NCI-H226 (cell line): ENCODE measurements at places on chromosomes 3 and 15.

- DNase-seq, result no peak
These were observed 16.9 kb upstream of the CORO2B start for GRCh38 chr15:68561901-68562300.

DNA sequence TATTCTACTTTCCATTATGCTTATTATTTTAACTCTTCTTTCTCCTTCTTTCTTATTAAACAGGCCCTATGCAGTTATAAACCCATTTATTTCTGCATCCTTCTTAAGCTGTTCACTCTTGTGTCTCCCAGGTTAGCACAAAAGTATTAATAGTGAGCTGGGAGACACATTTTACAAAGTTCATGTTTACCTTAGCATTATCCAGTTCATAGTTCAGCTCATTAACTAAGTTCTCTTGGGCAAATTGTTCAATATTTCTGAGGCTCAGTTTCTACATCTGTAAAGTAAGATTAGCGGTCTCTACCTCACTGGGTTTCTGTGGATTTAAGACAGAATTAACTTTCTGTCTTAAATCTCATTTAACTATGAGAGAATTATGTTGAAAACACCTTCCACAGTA is 31.2 kb upstream of the UMPS start:
- no peak for DNase-seq

DNA sequence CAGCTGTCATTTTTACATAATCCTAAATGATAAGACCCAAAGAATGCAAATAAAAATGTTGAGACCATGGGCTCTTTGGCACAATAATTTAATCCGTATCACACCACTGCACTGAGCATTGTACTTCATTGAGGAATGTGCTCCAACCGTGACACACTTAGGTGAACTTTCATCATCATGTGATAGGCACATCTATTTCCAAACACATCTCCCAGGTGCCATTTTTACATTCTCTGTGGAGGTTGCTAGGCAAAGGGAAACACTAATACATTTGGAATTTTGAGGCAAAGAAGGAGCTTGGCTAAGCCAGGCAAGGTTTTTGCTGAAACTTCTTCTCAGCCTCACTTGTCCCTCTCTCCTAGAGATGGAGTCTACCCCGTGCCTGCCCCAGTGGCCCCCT is 68.7 kb downstream of the LRTM1 start:
- peak; percentile 78 for DNase-seq

DNA sequence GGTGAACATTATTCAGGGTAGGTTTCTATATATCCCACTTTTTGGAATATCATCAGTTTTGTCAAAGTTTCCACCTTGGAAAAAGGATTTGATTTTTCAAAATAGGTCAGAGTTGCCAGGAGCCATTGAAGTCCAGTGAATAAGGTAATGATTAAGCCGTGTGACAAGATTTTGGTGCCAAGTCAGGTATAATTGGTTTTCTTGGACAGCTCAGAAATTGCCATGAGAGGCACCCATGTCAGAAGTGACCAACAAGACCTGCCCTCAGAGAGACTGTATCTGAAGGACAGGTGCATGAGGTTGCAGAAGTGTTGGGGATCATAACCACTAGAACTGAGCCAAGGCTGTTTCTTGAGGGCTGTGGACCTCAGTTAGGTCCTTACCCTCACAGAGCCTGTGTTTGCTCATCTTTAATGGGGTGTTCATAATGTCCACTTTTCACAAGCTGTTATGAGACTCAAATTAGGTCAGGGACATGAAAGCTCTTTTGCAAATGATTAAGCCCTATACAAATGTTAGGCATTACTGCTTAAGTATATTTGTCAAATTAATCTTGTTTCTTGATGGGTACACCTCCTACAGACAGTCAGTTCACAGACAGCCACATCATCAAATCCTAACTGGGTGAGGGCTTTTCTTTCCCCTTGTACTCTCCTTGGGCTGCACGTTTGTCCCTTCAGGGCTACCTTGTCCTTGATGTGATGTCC is 32.3 kb downstream of the CASR start:
- DNase-seq, result no peak

DNA sequence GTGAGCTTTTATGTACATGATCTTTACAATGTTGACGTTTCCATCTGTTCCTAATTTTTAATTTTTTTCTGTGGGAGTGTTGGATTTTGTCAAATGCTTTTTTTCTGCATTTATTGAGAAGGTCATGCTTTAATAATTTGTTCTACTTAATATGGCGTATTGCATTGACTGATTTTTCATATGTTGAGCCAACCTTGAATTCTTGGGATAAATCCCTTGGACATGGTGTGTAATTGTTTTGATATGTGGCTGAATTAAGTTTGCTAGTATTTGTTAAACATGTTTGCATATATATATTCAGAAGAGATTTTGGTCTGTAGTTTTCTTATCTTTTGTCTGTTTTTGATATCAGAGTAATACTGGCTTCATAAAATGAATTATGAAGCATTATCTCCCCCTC is 256.7 kb downstream of the EDEM1 start:
- no peak for DNase-seq

DNA sequence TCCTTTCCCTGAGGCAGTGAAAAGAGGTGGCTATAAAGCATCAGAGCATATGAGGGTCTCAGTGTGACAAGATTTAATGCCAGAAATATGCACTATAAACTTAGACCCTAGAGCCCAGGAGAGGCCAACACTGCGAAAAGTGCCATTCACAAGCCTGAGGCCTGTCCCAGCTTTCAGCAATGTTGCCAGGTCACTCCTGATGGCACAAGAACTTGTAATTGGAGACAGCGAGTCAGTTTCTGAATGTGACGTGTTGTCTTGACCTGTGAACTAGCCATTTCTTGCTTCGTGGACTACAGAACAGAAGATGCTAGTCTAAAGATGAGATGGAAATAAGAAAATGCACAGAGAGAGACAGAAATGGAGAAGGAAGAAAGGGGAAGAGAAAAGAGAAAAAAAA is 87.9 kb downstream of the WDR72 start:
- DNase-seq, result no peak

- DNase-seq, result no peak
These were observed 18.7 kb upstream of the SPG11 start for GRCh38 chr15:44682211-44682610.

DNA sequence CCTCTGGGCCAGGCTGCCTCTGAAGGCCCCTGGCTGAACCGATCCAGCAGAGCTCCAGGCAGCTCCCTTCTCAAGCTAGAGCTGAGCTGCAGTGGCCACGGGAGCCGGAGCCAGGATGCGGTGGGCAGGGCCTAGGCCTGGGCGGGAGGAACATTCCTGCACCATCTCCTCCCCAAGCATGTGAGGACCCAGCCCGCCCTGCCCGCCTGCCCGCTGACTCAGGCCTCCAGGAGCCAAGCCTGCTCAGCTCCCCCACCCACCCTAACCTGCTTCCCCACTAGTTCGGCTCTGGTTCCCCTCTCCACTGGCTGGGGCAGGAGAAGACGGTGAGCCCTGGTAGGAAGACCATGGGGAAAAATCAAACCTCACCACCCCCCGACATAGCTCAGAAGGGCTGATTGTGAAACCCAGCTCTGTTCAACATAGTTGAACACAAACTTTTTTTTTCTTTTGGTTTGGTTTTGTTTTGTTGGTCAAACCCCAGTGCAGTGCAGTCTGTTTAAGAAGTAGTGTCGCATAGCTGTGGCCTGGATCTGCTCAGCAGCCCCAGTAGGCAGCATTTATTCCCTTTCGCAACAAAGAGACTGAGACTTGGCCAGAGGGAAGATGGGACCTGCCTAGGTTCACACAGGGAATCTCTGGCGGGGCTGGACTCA is 13.5 kb downstream of the SNX33 start:
- DNase-seq, result peak; percentile 99

GRCh38 chr15:75051191-75051608 is 27.8 kb downstream of the PPCDC start:
- no peak for DNase-seq

- peak; percentile 22 for DNase-seq
These were observed 143.7 kb upstream of the KCNMB2 start for GRCh38 chr3:178392511-178392926.

DNA sequence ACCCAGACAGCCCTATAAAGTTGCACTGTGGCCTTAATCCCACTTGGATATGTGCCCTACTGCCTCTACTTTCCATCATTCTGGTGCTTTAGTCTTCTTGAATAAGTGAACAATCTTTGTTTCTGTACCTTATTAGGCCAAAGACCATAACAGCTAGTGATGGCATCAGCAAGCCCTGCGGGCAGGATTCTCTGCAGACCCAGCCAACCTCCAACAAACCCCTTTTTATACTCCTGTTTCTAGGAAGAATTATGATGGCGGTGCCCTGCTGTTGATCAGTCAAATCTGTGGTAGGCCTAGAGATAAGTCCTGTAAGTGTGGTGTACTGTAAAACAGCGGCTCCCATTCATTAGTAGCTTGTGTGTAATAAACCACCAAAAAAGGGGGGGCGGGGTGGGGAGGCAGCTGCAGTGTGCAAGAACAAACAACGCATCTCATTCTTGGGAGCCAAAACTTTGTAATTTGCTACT is 40.5 kb downstream of the SOX2 start:
- DNase-seq, result no peak

GRCh38 chr15:68815598-68815997 is 5.1 kb downstream of the ANP32A start:
- DNase-seq, result peak; percentile 28

- no peak for DNase-seq
These were observed 272.0 kb downstream of the RORA start for GRCh38 chr15:60957111-60957510.

- DNase-seq, result peak; percentile 74
These were observed 3.8 kb upstream of the SLMAP start for GRCh38 chr3:57752307-57752706.

GRCh38 chr15:51244423-51244869 is 94.0 kb downstream of the CYP19A1 start:
- DNase-seq, result no peak

- peak; percentile 78 for DNase-seq
These were observed at the start of gene ITGB5 for GRCh38 chr3:124887177-124887931. Gene ITGB5 (minus strand): TSS chr3:124887365. CDS start chr3:124887000, 365 bp downstream.

- no peak for DNase-seq
These were observed 39.1 kb upstream of the PHLDB2 start for GRCh38 chr3:111819927-111820326.

GRCh38 chr15:67403428-67404154 is 117.3 kb upstream of the C15orf61 start:
- DNase-seq, result no peak

- no peak for DNase-seq
These were observed 424.7 kb upstream of the THBS1 start for GRCh38 chr15:39156166-39156565.

- no peak for DNase-seq
These were observed 162.7 kb upstream of the LYSMD4 start for GRCh38 chr15:99895956-99896311.

GRCh38 chr15:31330111-31330785 is 3.6 kb downstream of the KLF13 start:
- no peak for DNase-seq

DNA sequence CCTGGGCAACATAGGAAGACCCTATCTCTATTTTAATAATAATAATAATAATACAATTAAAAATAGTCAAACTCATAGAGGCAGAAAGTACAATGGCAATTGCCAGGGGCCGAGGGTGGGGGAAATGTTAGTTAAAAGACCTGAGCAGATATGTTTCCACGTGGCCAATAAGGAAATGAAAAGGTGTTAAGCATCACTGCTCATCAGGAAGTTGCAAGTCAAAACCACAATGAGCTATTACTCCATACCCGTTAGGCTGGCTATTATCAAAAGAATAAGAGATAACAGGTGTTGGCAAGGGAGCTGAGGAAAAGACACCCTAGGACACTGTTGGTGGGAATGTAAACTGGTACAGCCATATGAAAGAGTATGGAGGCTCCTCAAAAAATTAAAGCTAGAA is 60.4 kb upstream of the PRSS50 start:
- no peak for DNase-seq

DNA sequence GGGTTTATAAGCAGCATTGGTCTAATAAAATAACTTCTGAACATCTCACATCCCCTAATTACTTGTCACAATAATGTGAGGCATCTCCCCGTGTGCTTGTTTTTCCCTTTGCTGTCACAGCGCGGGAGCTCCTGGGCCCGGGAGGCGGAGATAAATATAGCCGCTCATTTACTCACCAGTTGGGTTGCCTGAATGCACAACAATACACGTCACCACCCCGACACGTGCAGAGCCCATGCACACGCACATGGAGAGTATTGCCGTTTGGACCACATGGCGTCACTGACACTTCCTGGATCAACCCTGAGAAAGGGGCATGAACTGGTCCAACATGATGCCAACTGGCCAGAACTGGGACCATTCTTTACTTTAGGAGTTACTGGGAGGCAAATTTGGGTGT is 76.2 kb downstream of the MRPL46 start:
- DNase-seq, result no peak

- no peak for DNase-seq
These were observed 68.7 kb downstream of the SRGAP3 start for GRCh38 chr3:9180764-9181117.

GRCh38 chr3:149638228-149639092 is 19.4 kb downstream of the WWTR1 start:
- DNase-seq, result no peak
